C1 segment of cervical spinal cord (tissue), 14 donors: ENCODE measurements at places on chromosomes 11 and 22.

GRCh38 chr11:20880094-20880493, 210.7 kb downstream of the NELL1 start:
- no peak for DNase-seq

- DNase-seq = no peak
Measured at GRCh38 chr11:70758206-70758605, 359.9 kb downstream of the CTTN start.

DNA sequence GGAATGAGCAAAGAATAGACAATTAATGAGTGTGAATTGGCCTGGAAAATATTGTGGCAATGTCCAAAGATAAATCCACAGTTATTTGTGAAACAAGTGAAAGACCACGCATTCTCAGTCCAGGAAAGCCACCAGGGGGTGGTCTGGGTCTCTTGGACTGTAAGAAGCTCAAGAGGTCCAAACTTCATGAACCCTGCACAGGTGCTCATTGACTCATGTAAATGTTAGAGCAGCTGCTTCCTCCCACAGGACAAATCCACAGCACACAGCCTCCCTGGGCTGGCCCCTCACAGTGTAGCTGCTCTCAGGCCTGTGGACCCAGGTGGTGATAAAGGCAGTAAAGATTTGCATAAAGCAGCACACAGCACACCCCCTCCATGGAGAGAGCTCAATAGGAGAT, 114.0 kb downstream of the ZNF280B start:
- no peak for DNase-seq

GRCh38 chr11:23353611-23354010, 493.3 kb upstream of the CCDC179 start:
- no peak for DNase-seq

- no peak for DNase-seq
Measured at GRCh38 chr22:46490538-46490937, 46.9 kb downstream of the CELSR1 start.

DNA sequence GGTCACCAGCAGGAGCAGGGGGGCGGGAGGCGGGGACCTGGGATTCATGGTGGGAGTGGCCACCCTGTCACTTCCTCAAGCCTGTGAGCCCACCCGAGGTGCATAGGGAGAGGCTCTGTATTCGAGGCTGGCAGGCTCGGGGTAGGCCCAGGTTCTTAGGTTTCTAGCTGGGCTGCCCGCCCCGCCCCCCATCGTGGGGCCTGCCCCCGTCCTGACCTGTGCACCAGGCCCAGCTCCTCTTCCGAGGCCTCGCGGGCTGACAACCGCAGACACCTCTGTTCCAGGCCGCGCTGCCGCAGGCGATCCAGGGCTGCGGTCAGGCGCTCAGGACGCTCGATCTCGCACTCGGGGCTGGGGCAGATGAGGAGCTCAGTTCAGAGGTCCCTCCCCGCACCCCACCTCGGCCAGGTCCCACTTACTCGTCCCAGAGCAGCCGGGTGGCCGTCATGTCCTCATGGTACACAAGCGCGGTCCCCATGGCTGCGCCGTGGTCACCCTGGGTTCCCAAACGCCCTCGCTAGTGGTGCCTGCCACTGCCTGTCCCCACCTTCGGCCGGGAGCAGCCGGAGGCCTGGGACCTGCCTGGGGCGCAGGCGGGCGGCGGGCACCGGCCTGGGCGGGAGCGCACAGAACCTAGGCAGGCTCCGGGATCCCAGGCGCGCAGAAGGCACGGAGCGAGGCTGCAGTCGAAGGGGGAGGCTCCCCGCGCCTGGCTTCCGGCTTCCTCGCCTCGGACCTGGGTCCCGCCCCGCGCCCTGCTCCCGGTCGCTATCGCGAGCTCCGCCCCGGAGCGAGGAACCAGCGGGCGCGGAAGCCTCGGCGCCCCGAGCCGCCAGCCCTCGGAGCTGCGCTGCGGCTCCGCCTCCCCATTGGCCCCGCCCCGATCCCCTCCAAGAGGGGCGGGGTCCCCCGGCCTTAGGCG, at the start of gene HDAC10:
Gene HDAC10 (minus strand): TSS at position 711 of the 922 bp plus-strand sequence. CDS start 233 bp downstream, at position 478.
- DNase-seq = no peak

DNA sequence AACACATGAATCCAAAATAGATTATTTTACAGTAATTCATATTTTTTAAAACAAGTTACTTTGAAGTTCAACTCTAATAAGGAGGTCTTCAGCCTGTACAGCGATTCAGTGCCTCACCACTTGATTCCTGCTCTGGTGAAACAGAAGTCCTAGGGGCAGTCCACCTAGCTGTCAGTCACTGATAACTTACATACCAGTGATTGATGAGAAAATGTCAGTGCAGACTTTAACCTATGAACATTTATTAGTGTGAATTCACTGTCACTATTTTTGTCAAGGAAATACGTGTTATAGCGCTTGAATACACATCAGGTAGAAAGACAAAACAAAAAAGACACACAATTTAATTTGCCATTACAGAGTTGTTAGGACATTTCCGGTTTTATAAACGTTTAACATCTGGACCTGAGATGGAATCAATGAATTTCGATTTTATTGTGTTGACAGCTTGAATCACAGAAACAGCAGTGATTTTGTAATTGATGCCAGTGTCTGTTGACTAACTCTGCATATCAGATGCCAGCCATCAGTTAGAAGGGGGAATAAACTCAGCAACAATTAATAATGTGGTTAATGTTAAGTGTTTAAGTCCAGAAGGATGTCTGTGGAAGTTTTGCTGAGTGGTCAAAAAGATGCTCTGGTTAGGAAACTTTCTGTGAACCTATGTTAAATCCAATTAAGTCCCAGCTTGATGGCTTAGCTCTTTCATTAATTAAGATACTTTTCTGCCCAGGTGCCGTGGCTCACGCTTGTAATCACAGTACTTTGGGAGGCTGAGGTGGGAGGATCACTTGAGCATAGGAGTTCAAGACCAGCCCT, 34.5 kb downstream of the ELF5 start:
- no peak for DNase-seq

DNA sequence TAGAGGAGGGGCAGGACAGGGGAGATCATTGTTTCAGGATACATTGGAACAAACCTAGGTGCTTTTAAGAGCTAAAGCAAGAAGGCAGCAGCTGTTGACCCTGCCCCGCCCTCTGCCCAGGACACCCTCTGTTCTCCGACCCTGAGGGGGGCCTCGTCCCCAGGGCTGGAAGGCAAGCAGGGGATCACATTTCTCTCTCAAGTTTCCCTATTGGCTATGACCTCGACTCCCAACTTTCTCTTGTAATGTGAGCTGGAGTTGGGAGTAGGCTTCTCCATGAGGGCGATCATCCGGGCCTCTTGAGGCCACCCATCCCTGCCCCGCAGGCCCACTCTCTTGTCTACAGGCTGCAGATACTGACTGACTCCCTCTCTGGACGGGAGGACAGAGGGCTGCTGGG, 37.7 kb downstream of the DSCAML1 start:
- no peak for DNase-seq
